ENCODE measurements at places on chromosomes 16 and 17. TPM values are rescaled to one million over a fixed set of nuclear protein-coding genes. Genes with fewer than 3 reads are reported as not detected.

The STAT5B gene
- total RNA-seq: 60.7 TPM

The KRTAP9-8 gene
- total RNA-seq: not detected

The LITAFD gene
- total RNA-seq: not detected

The NUBP1 gene
- 26.3 TPM for total RNA-seq

The CARD14 gene
- not detected for total RNA-seq

The ABCC6 gene
- total RNA-seq: 5.6 TPM

The WSCD1 gene
- 6.3 TPM for total RNA-seq

The SMPD3 gene
- total RNA-seq: not detected

The SCN4A gene
- total RNA-seq: 3.7 TPM

The UMOD gene
- total RNA-seq: not detected

The SHCBP1 gene
- 14.5 TPM for total RNA-seq

The SLC12A3 gene
- not detected for total RNA-seq

The PIRT gene
- not detected for total RNA-seq

Data from endodermal cell (in vitro differentiated cells).